Ovary (tissue), 10 donors: ENCODE measurements at places on chromosomes 1 and 21. TPM values are rescaled to one million over a fixed set of nuclear protein-coding genes. Genes with fewer than 3 reads are reported as not detected.

TSPAN2 gene
- 2.4 TPM for total RNA-seq

- DNase-seq, result no peak
- H3K27ac ChIP-seq, result no peak overlapping the region
- no peak overlapping the region for H3K4me3 ChIP-seq
- H3K27me3 ChIP-seq, result no peaks in the 10 kb centered on the region
- H3K36me3 ChIP-seq, result no peaks in the 10 kb centered on the region
Measured at GRCh38 chr1:162680419-162681121, 48.3 kb downstream of the DDR2 start.

DNA sequence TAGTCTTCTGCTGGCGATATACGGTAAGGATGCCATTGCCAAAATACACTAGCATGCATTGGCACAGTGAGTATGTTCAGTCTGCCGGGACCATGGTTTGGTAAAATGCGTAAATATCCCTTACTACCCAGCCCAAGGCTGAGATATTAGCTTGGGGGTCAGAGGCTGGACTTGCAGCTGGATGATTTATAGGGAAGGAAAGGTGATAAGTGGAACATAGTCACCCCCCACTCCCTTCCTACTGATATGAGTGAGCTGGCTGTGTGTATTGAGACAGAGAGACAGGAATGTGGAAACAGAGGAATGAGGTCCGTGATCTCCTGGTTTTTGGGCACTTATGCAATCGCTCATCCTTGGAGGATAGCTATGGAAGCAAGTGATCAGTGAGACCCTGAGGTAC is 642.8 kb downstream of the KCNT2 start:
- no peak overlapping the region for H3K4me3 ChIP-seq
- no peaks in the 10 kb centered on the region for H3K4me1 ChIP-seq
- H3K27me3 ChIP-seq, result no peaks in the 10 kb centered on the region
- no peak for DNase-seq

DNA sequence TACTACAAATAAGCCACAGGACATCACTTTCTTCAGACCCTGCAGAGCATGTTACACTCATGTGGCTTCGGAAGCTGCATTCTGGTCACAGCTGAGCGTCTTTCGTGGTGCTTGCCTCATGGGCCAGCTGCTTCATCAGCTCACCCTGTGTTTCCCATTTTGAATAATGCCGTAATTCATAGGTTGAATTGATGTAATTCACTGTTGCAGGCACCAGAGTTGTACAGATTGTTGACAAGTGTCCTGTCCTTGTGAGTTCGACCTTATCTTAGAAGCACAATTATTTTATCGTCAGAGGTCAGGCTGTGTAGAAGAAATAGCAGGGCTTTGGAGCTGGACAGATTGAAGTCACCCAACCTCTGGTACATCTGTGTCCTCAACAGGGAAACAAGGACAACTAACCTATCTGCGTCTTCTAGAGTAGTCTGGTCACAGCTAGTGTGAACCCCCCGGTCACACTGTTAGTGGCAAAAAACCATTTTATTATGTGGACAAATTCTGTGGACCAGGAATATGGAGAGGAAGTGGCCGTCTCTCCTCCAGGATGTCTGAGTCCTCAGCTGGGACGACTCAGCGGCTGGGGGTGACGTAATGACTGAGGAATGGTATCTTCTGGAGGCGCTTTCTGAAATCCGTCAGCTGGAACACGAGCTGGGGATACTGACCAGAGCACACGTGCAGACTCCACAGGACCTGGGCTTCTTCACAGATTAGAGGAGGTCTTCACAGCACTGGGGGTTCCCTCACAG is 17.8 kb downstream of the PKNOX1 start:
- no peaks in the 10 kb centered on the region for H3K27me3 ChIP-seq
- peak; percentile 73 for DNase-seq
- no peaks in the 10 kb centered on the region for H3K36me3 ChIP-seq
- H3K27ac ChIP-seq, result no peak overlapping the region
- no peak overlapping the region for H3K4me3 ChIP-seq

ALX3 gene
- not detected for total RNA-seq

DNA sequence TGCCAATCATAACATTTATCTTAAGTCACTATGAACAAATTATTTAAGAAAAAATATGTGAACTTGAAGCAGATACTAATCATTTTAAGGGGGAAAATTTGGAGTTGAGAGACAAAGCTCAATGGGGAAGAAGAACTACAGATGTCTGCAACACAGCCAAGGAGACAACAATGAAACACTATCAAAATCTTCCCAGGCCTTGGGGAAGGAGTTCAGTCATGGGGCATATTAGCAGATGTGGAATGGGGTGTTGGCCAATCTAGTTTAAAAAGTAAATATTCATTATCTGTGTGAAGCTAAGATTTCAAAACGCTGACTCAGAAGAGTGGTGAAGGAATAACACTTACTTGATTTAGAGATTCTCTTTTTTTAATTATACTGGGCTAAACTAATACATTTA is 671.6 kb upstream of the ZP4 start:
- no peak overlapping the region for H3K27ac ChIP-seq
- H3K27me3 ChIP-seq, result no peaks in the 10 kb centered on the region
- H3K4me3 ChIP-seq, result no peak overlapping the region

GRCh38 chr1:29772584-29773100 is 536.3 kb downstream of the PTPRU start:
- H3K4me1 ChIP-seq, result no peaks in the 10 kb centered on the region
- no peaks in the 10 kb centered on the region for H3K36me3 ChIP-seq
- H3K4me3 ChIP-seq, result no peak overlapping the region
- no peaks in the 10 kb centered on the region for H3K27me3 ChIP-seq
- no peak overlapping the region for H3K27ac ChIP-seq

- no peak overlapping the region for H3K4me3 ChIP-seq
- no peak for DNase-seq
- no peaks in the 10 kb centered on the region for H3K4me1 ChIP-seq
- no peaks in the 10 kb centered on the region for H3K36me3 ChIP-seq
- no peak overlapping the region for H3K27ac ChIP-seq
Measured at GRCh38 chr1:225467193-225468020, 39.6 kb upstream of the LBR start.

COL16A1 gene
- 178 TPM for total RNA-seq

- H3K27ac ChIP-seq, result no peak overlapping the region
- peaks cover 5% of the 10 kb centered on the region for H3K4me1 ChIP-seq
- no peak for DNase-seq
- H3K4me3 ChIP-seq, result no peak overlapping the region
- no peaks in the 10 kb centered on the region for H3K27me3 ChIP-seq
Measured at GRCh38 chr1:82185084-82185483, 384.4 kb downstream of the ADGRL2 start.

DNA sequence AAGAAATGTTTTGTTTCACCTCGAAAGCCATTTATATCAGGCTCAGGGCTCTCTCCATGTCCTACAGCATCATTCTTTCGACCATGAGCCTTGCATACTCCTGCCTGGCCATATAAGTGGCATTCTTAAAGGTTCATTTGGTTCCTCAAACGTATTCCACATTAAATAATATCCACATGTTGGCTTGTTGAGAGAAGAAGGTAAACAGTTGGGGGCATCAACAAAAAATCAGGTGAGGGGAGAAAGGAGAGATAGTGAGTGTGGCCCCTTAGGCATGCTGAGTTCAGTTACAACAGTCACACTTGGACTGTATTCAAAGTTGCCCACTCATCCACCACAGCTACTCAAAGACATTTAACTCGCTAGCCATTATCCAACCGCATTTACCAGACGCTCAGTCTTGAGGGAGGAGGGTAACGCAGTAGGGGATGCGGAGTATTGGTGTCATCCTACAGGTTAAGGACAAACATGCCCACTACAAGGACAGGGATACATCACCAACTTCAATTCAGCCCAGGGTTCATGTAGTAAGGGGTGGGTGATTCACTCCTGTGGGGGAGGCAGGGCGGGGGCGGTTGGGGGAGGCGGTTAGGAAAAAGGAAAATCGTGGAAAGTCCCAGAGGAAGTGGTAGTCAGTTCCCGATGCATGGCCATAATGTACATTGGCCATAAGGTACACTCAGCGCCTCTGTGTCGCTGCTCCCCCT is 1.4 kb downstream of the ZNF697 start:
- H3K36me3 ChIP-seq, result no peaks in the 10 kb centered on the region
- no peak for DNase-seq
- H3K4me1 ChIP-seq, result peaks cover 8% of the 10 kb centered on the region
- H3K27ac ChIP-seq, result no peak overlapping the region
- H3K27me3 ChIP-seq, result no peaks in the 10 kb centered on the region

GRCh38 chr1:220529521-220530020 is 1.6 kb downstream of the MARK1 start:
- H3K27me3 ChIP-seq, result no peaks in the 10 kb centered on the region
- peak overlapping the region; percentile 55 for H3K4me3 ChIP-seq
- H3K4me1 ChIP-seq, result peaks cover 3% of the 10 kb centered on the region
- no peak overlapping the region for H3K27ac ChIP-seq

DNA sequence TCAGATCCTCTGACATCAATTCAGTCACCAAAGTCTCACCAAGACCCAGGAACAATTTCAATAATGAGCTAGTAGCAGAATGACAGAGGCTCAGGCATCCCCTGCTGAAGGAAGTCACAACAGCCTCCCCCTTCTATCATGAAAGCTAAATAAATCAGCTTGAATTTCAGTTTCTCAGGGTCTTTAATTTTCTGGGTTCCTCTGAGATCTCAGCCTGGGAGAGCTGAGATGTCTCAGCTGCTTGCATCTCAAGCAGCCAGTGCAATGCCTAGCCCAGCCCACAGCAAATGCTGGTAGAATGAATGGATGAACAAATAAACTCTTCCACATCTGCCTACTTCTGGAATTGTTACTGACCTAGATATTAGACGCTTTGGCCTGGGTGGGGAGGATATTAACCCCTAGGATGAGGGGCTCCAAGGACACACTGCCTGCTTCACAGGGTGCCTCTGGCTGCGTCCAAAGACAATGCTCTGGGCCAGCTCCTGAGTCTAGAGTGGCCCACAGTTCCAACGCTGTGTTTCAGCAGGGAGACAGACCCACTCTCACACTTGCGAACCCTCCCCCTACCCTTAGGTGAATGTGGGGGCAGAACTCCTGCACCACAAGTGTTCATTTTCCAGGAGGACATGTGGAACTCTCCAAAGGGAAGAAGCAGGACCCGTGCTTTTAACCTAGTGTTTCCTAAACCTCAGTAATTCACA is 11.2 kb upstream of the LORICRIN start:
- no peaks in the 10 kb centered on the region for H3K27me3 ChIP-seq
- H3K4me3 ChIP-seq, result no peak overlapping the region
- no peak for DNase-seq
- H3K36me3 ChIP-seq, result no peaks in the 10 kb centered on the region
- no peaks in the 10 kb centered on the region for H3K4me1 ChIP-seq
- no peak overlapping the region for H3K27ac ChIP-seq

DNA sequence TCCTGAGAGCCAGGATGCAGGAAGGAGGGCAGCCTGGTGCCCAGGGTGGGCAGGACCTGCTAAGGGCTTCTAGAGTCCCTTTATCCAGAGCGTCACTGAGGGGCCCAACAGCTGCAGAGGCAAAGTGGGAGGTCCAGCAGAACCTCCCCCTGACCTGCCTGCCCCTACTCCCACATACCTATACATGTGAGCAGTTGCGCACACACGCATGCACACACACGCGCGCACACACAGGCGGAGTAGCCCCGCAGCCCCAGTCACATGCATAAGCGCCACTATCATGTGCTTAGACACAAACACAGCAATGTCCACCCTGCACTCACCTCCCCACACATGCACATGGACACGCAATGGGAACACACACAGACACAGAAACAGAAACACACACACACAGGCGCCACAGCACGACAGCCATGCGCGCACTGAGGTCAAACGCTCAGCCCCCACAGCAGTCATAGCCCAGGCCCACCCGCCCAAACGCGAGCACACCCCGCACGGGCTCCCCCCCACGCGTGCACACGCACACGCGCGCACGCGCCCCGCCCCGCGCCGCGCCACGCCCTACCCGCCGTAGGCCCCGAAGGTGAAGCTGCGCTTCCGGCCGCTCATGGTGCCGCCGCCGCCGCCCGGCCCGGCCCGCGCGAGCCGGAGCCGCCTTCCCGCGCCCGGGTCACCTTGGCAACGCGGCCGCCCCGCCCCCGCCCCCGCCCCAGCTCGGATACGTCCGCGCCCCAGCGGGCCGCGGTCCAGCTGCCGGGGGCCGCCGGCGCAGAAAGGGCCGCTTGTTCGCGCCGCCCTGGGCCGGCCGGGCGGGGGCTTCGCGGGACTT is 17.7 kb downstream of the RAP1GAP start:
- H3K36me3 ChIP-seq, result no peaks in the 10 kb centered on the region
- H3K4me3 ChIP-seq, result peak overlapping the region; percentile 39
- H3K27ac ChIP-seq, result no peak overlapping the region
- peak; percentile 33 for DNase-seq
- peaks cover 5% of the 10 kb centered on the region for H3K4me1 ChIP-seq
- no peaks in the 10 kb centered on the region for H3K27me3 ChIP-seq

GRCh38 chr1:178940068-178940765 is 69.3 kb upstream of the ANGPTL1 start:
- DNase-seq, result peak; percentile 9
- no peaks in the 10 kb centered on the region for H3K36me3 ChIP-seq
- H3K27ac ChIP-seq, result peak overlapping the region; percentile 82
- peaks cover 18% of the 10 kb centered on the region for H3K4me1 ChIP-seq
- H3K4me3 ChIP-seq, result no peak overlapping the region
- no peaks in the 10 kb centered on the region for H3K27me3 ChIP-seq

LCE2C gene
- total RNA-seq, result not detected

DNA sequence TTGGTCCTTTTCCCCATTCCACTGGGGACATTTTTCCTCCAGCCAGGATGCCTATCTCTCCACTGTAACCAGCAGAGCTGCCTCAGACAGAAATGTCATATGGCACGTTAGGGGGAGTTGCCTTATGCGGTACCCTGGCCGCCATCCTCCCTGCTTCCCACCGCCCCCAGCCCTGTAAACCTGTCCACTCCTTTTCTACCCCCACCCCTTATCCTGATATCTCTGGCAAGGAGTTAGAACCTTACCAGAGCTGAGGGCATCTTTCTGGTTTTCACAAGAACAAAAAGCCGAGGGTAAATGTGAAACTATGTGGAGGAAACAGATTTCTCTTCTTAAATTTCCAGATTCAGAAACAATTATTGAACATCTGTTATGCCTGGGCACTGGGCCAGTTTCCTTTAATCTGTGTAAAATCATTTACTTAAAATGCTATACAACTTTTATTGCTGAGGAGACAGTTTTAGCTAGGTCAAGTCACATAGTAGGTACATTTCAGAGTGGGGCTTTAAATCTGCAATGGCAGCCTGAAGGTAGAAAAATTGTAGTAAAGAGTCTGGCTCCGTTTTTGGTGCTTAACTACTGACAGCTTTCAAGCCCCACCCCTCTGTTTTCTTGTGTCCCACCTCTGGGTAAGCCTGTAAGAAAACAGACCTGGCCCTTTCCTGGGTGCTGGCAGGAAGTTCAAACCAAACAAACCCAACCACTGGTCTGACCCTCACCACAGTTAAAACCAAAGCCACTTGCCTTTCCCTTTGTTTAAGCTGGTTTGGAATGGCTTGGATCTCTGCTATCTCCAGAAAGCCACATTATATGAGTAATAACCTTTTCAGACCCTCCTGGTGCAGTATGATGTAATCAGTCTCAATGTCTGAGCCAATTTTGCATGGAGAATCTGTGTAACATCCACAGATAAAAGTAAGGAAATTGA is 319.0 kb downstream of the HHAT start:
- H3K4me1 ChIP-seq, result peaks cover 4% of the 10 kb centered on the region
- no peak overlapping the region for H3K27ac ChIP-seq
- H3K36me3 ChIP-seq, result no peaks in the 10 kb centered on the region
- no peaks in the 10 kb centered on the region for H3K27me3 ChIP-seq
- no peak for DNase-seq

ZNF593OS gene
- not detected for total RNA-seq

GRCh38 chr1:47424336-47424982 is 8.4 kb downstream of the FOXE3 start:
- DNase-seq, result no peak
- H3K27ac ChIP-seq, result no peak overlapping the region
- no peak overlapping the region for H3K4me3 ChIP-seq
- H3K27me3 ChIP-seq, result no peaks in the 10 kb centered on the region
- no peaks in the 10 kb centered on the region for H3K36me3 ChIP-seq
- no peaks in the 10 kb centered on the region for H3K4me1 ChIP-seq

GRCh38 chr21:35081861-35082260 is 32.8 kb upstream of the RUNX1 start:
- no peaks in the 10 kb centered on the region for H3K36me3 ChIP-seq
- no peaks in the 10 kb centered on the region for H3K27me3 ChIP-seq
- H3K4me1 ChIP-seq, result no peaks in the 10 kb centered on the region
- no peak overlapping the region for H3K27ac ChIP-seq
